PC-9 (cell line): ENCODE measurements at places on chromosomes 2 and 18.

- peak; percentile 36 for DNase-seq
Observed at GRCh38 chr2:157182834-157183396, 74.6 kb upstream of the GALNT5 start.

DNA sequence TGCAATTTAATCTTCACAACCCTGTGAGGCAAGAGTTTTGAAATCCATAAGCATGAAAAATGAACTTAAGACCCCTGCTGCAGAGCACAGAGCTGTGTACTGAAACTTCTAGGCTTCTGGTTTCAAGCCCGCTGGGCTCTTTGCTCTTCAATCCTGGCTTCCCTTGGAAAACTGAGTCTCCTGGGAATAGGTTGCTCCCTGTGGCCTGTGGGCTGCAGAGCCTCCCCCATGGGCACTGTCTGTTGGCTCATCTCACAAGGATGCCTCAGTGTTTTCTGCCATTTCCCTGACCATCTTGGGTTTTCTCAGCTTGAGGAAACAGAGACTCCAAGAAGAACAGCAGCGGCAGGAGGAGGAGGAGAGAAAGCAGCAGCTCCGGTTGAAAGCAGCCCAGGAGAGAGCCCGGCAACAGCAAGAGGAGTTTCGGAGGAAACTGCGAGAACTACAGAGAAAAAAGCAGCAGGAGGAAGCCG, 44.5 kb downstream of the SUMO1 start:
- DNase-seq, result no peak

DNA sequence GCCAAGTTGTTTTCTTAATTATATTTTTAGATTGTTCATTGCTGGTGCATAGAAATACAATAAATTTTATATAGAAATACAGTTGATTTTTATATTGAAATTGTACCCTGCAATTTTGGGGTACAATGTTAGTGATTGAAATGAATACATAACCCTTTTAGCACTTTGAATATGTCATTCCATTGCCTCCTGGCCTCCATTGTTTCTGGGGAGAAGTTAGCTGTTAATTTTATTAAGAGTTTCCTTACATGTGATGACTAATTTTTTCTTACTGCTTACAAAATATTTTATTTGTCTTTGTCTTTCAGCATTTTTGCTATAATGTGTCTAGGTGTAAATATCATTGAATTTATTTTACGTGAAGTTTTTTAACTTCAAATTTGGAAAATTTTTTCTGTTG, 176.5 kb upstream of the DCC start:
- DNase-seq, result no peak

GRCh38 chr2:129733041-129733440, 246.4 kb upstream of the RAB6C start:
- DNase-seq, result no peak

GRCh38 chr2:215355801-215356200, 43.9 kb downstream of the ATIC start:
- no peak for DNase-seq

DNA sequence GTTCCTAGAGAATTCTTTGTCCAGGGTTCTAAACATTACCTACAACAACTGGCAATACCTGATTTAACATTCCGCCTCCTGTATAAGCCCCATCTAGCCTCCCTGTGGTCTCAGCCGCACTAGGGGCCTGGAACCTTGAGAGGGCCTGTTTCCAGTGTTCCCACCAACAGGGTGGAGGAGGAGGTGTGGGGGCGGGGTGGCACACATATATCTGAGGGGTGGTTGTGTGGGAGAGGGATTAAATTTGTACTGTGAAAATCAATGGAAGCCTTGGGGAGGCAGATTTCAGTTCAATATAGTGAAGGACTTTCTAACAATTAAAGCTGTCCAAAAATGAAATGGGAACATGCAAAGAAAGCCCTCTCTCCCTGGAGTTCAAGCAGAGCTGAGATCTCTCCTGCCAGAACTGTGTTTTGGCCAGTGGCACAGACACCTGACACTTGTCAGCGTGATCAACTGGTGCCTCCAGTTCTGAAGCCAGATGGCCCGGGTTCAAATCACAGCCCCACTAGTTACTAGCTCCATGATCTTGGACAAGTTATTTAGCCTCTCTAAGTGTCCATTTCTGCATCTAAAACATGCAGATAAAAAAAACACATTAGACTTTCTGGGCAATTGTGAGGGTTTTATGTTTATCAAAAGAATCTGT, 17.0 kb upstream of the FZD7 start:
- no peak for DNase-seq

DNA sequence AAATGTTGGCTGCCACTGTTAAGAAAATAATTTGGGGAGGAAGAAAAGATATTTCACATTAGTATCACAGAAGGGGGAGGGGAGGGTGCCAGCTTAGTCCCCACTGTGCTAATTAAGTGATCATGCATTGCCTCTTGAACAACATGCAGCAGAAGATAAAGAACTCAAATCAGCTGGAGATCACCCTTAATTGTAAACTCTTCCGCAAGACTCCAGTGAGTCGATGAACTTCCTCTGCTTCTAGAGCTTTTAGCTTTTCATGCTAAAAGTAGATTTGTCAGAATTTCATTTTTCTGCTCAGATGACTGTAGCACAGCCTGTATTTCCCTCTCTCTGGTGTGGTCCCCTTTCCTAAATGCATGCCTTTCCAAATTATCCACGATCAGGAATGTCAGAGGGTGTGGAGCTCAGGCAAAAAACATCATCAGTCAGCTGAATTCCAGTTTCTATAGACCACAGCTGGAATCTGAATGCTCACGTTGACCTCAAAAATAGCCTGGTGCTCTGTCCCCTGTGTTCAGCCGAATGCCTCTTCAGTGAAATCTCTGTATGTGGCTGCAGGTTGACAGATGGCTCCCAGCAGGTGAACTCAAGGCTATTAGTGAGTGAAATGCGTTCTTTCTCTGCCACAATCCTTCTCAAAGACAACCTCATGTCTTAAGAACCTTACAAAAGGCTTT, 156.8 kb upstream of the UNC80 start:
- DNase-seq, result no peak

GRCh38 chr2:121090088-121090715, 194.8 kb downstream of the TFCP2L1 start:
- DNase-seq, result no peak

DNA sequence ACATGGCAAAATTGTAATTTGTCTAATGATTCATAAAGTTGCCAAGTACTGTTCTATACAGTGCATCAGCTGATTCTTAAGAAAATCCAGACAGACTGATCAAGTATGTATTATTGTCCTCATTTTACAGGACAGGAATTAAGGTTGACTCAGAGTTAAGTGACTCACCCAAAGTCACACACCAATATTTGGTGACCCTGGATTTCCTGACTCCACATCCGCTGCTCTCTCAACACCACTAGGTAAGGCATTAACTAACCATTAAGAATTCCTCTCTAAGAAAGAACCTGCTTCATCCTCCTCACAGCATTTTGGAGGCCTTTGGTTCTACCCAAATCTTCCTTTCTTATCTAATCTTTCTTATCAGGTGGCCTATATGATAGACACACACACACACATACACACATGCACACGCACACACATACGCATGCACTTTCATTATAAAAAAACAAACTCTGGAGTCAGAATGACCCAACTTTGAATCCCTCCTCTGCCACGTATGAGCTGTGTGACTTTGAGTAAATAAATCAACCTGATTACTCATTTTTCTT, 150.8 kb downstream of the ANKRD44 start:
- DNase-seq, result peak; percentile 81

- no peak for DNase-seq
Observed at GRCh38 chr18:35127201-35127600, 86.0 kb downstream of the MAPRE2 start.

DNA sequence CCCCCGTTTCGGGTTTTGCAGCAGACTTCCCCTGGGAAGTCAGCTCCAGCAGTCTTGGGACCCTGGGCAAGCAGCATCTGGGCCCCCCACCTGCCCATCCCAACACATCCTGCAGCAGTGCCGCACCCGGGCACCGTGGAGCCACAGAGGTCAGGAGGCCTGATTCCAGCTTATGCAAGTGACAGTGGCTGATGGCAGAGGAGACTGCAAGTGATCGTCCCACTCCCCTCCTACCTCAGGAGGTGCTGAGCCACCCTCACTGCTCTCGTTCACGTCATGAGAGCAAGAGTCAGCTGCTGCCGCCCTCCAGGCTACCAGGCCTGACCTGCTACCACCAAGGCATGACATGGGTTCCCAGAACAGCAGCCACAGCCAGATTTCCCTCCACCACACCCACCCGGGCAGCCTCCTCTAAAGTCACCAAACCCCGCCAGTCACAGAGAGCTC, 18.2 kb downstream of the COX7A2L start:
- DNase-seq, result no peak

- peak; percentile 19 for DNase-seq
Observed at GRCh38 chr2:197168705-197169104, 141.9 kb downstream of the ANKRD44 start.

- no peak for DNase-seq
Observed at GRCh38 chr2:110770404-110770958, 38.1 kb downstream of the ACOXL start.

DNA sequence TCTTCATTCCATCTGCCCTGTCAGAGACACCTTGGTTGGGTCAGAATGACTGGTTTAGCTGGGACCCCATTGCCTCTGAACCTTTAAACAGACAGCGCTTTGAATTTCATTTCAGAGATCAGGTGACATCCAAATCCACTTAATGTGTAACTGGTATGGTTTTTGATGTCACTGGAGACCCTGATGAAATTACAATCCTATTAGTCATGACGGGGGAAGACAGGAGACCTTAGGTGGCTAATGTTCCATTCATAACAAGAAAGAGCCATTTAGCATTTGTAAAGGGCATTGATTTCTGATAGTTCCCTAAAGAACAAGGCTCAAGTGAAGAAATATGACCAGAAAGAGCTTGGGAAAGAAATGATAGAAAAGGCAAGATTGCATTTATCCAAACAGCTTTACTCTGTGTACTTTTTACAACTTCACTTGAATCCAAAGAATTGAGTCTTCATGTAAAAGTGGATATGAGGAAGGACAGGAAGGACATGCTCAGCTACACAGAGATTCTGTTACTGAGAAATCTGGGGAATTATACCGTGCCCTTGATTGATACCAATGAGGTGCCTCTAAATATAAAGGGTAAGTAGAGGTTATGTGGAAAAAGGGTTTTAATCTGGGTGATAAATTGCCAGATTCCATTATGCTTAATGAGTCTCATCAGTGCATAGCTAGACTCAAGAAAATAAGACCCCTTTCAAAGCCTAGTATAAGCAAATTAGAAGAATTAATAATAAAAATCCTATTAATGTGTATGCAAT, 198.2 kb downstream of the NCKAP5 start:
- DNase-seq, result no peak

- no peak for DNase-seq
Observed at GRCh38 chr18:36050479-36050878, 16.9 kb downstream of the RPRD1A start.

DNA sequence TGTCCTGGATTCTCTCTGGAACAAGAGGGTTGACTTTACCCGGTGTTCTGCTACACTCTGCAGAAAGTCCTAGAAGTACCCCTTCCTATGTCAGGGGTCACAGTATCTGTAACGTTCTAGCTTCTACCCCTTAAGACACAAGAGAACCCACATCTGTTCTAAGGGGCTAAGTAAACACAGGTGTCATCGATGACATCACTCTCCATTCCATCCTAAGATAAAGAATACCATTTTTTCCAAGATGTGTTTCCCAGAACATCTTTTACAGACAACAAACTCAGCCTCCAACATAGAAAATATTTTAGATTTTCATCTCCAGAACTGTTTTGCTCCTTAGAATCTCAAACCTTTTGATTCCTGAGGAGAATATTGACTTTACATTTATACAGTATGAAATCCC, 239.1 kb downstream of the TRIB2 start:
- DNase-seq, result no peak

- no peak for DNase-seq
Observed at GRCh38 chr18:37985126-37985525, 419.5 kb upstream of the CELF4 start.

DNA sequence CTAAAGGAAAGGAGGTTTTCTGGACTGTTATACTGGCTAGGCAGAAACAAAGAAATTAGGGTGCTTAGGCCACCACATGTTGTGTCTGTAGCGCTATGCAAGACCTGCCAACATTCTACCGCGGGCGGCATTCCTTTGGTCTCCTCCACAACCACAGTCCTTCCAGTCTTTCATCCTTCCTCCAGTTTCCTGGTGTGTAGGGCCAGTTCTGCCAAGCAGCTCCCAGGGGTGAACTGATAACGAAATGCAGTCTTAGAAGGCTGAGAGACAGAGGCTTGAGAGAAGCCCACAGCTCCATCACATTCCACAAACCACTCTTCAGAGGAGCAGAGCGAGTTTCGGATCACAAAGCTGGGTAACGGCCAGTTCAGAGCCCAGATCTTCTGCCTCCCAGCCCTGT, 19.5 kb upstream of the CXXC1 start:
- peak; percentile 47 for DNase-seq

DNA sequence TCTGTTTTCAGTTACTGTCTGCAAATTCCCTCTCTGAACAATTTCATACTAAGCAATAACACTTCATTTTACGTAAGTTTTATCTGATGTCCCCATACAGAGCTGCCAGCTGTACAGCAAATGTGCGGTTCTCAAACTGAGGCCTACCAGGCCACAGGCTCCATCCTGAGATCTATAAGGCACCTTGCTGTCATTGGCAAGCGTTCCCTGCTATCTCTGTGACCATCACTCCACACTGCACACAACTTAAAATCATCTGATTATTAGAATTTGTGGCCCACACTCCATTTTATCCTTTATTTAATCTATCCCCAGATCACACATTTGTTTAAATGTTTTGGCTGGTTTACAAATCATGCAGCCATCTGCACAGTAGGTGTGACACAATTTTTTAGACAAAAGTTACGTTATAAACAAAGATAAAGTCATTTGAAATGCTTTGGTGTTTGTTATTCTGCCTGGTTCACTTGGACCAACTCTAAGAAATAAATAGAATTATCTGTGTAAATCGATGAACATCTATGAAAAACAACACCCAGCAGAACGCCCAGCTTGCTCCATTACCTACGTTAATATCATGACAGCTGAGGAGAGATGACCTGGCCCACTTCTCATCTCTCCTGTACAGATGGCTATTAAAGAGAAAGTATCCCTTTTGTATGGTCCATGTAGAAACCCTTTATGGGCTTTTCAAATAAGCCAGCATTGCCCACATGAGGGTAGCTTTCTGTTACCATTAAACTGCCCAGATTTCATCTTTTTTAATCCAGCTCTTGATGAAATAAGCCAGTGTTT, 162.4 kb downstream of the ZNF521 start:
- DNase-seq, result no peak

DNA sequence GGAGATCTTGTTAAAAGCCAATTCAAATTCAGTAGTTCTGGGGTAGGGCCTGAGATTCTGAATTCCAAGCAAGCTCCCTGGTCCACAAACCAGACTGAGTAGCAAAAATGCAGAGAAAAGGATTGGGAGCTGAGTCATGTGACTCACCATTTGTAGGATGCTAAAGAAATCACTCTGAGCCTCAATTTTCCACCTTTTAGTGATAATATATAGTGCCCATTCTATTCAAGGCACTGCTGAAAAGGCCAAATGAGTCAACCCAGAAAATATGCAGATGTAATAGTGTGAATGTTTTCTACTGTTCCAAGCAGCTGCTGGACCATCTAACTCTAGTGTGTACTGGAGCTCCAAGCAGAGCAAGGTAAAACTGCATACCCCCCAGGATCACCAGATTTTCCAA, 47.2 kb downstream of the SLC14A2 start:
- DNase-seq, result no peak
